ENCODE measurements at places on chromosomes 1 and 21.

DNA sequence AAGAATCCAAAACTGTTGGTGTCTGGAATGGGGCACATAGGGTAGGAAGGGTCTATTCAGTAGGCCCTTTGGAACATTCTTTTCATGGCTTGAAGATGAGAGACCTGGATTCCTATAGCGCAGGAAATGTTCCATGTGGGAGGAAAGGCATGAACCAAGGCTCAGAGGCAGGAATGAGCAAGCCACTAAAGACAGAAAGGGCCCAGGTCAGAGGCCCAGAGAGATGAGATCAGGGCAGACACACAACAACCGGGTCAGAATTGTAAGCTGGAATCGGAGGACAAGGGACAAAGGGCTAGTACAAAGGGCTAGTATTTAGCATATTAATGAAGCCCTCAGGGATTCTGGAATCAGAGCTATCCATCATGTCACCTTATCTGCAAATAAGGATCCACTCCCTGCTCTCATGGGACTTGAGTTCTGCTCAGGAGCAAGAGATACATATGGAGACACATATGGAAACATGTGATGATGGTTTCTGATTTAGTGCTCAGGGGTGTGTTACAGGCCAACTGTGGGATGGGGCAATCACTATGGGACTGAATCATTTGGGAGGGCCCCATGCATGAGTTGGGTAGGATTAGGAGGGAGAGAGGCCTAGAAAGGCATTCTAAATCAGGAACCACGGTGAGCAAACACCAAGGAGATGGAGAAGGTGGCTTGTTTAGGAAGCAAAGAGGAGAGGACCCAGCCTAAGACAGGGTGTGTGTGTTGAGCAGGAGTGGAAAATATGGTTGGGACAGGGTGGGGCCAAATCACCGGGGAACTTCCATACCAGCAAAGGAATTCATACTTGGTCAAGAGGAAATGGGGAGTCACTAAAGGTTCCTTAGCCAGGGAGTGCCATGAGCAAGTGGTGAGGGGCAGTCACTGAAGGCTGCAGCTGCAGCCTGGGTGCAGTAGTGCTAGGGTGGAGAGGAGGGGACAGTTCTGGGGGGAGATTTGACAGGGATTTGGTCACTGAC is 8.6 kb downstream of the NECTIN4 start:
- peak; percentile 71 for DNase-seq

DNA sequence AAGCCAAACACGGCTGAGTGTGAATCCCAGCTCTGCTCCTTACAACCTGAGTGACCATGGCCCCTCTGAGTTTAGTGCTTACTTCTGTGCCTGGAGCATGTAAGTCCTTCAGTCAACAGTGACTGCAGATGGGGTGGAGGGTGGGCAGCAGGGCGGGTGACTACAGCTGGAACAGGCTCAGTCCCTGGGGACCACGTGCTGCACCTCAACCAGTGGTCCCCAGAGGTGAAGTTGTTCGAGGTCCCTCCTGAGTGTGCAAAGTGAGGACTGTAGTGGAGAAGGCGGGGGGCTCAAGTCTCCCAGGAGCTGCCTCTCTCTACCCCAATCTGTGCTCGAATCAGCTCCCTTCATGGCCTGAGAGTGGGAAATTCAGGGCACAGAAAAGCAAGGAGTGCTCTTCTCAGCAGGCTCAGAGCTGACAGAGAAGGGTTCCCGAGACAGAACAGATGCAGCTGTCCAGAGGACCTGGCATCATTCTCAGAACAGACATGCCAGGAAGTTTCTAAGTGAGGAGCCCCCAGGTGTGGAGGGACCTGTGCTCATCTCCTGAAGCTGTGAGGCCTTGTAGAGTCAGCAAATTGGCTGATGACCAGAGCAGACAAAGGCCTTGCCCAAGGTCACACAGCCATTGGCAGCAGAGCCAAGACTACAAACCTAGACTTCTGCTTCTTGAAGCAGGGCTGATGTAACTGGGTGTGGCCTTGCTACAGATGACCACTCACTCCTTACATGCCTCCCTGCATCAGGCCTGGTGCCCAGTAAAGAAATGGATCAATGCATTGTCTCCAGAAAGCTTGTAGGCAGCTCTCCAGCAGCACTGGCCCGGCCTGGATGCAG is 61.7 kb upstream of the EDN2 start:
- no peak for DNase-seq

GRCh38 chr1:62045574-62045973 is 149.1 kb upstream of the L1TD1 start:
- peak; percentile 61 for DNase-seq

DNA sequence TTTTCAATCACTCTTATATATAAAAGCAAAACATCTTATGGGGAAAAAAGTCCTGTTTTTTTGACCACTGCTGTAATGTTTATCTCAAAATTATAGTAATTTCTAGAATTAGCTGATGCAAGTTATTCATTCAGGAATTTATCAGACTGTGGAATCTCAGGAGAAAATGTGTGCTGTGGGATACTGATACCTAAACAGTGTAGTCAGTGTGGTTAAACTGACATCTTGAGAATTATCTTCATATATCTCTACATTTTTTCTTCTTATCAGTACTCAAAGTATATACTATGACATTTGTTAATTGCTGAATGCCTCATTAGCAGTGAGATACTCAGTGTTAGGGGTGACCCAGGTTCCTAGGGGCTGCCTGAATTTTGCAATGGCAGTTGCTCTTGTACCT is 839.3 kb downstream of the KCNT2 start:
- DNase-seq = no peak

GRCh38 chr1:177289532-177289931 is 118.8 kb downstream of the BRINP2 start:
- peak; percentile 51 for DNase-seq

GRCh38 chr1:209643285-209644020 is 8.8 kb downstream of the LAMB3 start:
- DNase-seq = no peak

GRCh38 chr1:34779526-34779925 is 1.5 kb upstream of the GJB3 start:
- peak; percentile 41 for DNase-seq

- DNase-seq = no peak
Measured at GRCh38 chr1:160459687-160460086, 59.3 kb downstream of the VANGL2 start.

DNA sequence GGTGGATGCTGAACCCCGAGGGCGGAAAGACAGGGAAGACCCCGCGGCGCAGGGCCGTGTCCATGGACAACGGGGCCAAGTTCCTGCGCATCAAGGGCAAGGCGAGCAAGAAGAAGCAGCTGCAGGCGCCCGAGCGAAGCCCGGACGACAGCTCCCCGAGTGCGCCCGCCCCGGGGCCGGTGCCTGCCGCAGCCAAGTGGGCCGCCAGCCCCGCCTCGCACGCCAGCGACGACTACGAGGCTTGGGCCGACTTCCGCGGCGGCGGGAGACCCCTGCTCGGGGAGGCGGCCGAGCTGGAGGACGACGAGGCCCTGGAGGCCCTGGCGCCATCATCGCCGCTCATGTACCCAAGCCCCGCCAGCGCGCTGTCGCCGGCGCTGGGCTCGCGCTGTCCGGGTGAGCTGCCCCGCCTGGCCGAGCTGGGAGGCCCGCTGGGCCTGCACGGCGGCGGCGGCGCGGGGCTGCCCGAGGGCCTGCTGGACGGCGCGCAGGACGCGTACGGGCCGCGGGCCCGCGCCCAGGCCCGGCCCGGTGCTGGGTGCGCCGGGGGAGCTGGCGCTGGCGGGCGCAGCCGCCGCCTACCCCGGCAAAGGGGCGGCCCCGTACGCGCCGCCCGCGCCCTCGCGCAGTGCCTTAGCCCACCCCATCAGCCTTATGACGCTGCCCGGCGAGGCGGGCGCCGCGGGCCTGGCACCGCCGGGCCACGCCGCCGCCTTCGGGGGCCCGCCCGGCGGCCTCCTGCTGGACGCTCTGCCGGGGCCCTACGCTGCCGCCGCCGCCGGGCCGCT is 20.7 kb downstream of the FOXO6 start:
- DNase-seq = peak; percentile 76

DNA sequence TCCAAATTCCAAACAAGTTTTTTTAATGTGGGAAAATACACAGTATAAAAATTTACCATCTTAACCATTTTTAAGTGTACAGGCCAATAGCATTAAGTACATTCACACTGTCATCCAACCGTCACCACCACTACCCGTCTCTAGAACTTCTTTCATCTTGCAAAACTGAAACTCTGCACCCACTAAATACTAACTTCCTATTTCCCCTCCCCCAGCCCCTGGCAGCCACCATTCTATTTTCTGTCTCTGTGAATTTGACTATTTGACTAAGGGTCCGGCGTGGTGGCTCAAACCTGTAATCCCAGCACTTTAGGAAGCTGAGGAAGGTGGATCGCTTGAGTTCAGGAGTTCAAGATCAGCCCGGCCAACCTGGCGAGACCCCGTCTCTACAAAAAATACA is 36.1 kb downstream of the CLSTN1 start:
- DNase-seq = no peak

DNA sequence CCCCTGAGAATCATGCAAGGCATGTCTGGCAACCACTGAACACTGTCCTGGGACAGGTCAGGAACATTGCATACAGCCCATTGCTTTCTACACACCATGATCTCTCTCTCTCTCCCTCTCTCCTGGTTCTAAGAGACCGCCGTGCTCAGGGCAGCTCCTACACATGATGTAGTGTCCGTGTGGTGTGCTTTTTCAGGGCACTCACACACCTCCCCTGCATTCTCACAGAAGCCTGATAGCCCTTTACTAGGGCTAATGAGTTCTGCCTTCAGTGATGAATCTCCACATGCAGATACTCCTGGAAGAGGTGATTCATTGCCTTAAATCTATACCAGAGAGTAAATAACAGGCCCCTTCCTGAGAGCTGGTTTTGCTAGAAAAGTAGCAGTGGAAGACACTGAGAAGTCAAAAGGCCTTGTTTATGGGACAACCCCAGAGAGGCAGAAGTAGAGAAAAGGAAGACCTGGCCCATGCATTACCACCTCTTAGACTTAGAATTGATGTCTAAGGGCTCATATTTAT is 7.2 kb upstream of the OLFML2B start:
- no peak for DNase-seq

DNA sequence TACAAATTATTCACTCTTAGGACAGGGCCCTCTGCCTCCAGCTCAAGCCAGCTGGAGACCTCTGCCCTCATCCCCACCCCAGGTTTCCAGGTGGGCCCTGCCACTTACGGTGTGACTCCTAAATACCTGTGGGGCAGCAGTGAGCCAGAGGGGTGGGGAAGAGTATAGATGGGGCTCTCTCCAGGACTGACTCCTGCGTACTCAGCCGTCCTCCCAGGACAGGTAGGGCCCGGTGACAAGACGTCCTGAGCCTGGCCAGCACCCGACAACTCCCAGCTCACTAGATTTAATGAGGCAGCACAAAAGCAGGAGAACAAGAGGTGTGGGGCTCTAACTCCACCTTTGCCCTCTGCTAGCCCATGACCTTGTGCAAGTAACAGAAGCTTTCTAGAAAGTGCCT is 16.8 kb downstream of the GNG12 start:
- DNase-seq = no peak

GRCh38 chr1:21756393-21757089 is 26.4 kb downstream of the USP48 start:
- DNase-seq = no peak
